ENCODE measurements at places on chromosomes 3 and 15.

DNA sequence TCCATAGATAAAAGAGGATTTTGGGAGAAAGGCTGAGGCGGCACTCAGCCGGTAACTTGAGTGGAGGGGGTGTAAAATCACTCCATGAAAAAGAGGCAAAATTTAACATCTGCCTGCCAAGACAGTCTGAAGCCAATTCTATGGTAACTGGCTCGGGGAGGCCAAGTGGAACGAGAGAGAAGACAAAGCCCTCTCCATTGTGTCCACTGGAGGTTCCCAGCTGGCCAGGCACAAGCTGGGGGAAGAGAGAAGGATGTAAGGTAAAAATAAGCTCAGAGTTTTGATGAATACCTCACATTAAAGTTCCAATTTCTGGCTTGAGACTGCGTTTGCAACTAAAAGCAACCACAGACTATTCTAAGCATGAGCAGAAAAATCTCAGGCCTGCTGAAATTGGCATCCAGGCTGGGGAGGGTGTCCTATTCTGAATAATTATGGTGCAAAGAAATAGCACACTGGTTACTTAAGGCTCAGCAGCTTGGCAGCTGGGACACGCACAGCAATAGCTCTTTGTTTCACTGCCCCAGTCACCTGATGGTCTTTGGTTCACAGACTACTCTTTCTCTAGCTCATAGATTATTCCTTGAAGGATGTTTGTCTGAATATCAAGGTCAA is 48.8 kb downstream of the CHRD start:
- DNase-seq: no peak

GRCh38 chr15:41233367-41233771 is 2.3 kb downstream of the CHP1 start:
- DNase-seq: peak; percentile 74

DNA sequence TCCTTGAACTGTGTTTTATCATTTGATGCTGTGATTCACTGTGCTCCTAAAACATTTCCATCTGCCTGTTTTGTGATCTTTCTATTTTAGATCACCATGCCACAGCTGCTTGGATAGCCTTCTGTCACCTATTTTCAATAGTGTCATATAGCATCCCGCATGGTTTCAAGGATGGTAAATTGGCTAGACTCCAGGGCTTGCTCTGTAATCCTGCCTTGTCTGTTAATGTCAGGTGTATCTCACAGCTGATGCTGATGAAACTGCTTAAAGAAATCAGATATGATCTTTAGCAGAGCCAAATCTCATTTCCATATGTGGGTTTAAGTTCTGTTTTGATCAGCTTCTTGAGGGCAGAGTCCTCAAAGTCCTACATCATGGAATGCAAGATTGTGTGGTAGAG is 182.2 kb downstream of the UBE2E2 start:
- no peak for DNase-seq

- DNase-seq: peak; percentile 27
Observed at GRCh38 chr3:151584566-151584965, 123.7 kb upstream of the IGSF10 start.

DNA sequence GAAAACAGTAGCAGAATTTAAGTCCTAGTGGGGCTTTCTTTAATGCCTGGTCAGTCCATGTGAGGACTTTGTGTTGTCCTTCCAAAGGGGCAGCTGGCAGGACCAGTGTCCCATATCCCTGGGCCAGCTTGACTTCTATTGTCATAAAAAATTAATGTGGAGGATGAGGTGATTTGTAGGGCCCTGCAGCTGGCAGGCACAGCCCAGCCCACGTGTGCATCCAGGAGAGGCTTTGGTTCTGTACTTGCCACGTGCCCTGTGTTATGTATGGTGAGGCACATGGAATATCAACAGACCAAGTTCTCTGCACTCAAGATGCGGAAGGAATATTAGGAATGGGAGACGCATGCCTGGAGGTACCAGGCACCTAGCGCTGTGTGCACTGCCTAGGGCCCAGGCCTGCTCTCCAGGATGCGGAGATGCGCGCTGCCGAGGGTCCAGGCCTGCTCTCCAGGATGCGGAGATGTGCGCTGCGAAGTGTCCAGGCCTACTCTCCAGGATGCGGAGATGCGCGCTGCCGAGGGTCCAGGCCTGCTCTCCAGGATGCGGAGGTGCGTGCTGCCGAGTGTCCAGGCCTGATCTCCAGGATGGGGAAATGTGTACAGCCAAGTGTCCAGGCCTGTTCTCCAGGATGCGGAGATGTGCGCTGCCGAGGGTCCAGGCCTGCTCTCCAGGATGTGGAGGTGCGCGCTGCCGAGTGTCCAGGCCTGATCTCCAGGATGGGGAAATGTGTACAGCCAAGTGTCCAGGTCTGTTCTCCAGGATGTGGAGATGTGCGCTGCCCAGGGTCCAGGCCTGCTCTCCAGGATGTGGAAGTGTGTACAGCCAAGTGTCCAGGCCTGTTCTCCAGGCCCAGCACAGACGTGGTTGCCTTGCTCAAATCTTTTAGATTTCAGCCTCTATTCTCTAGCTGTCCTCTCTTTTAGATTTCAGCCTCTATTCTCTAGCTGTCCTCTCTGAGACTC is 183.3 kb upstream of the ROPN1 start:
- DNase-seq: no peak

- peak; percentile 60 for DNase-seq
Observed at GRCh38 chr15:99486371-99487336, 79.1 kb upstream of the MEF2A start.

DNA sequence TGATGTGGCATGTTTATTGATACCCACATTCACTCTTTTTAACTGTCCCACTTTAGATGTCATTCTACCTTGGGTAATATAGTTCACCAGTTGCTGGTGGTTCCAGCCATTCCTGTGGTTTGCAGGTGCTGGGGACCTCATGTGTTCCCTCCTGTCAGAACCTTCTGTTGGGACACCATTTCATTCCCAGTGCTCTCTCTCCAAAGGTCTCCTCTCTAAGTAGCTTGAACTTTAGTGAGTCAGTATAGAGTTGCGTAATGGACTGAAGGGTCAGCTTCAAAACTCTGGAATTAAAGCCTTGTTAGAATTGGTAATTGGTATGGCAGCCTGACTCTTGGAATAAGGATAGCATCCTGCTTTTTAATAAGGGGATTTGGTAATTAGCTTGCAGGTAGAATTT is 108.5 kb downstream of the PLCL2 start:
- DNase-seq: peak; percentile 50

GRCh38 chr15:48645558-48646330 is at the start of gene FBN1:
Gene FBN1, minus strand, starts transcription at chr15:48645709. Its CDS starts 940 bp downstream, at chr15:48644769.
- DNase-seq: peak; percentile 95

DNA sequence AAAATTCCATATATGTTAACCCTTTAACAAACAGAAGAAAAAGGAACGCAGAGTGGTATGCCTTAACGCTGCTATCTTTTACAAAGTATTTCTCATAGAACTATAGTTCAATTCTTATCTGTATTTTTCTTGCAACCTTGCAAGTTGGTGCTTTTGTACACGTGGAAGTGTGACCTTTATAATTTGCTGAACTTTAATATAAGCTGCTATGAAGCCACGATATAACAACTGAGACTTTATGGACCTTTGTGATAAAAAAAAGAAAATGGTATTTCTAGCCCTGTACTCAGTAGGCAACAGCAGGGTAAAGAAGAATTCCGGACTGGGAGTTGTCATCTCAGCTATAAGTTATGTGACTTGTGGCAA is 6.3 kb upstream of the TFG start:
- DNase-seq: no peak

GRCh38 chr3:128426128-128426921 is 40.4 kb downstream of the DNAJB8 start:
- DNase-seq: peak; percentile 54

- DNase-seq: no peak
Observed at GRCh38 chr15:67979281-67979680, 74.8 kb upstream of the PIAS1 start.

- DNase-seq: no peak
Observed at GRCh38 chr3:135618123-135618522, 347.4 kb upstream of the PPP2R3A start.

DNA sequence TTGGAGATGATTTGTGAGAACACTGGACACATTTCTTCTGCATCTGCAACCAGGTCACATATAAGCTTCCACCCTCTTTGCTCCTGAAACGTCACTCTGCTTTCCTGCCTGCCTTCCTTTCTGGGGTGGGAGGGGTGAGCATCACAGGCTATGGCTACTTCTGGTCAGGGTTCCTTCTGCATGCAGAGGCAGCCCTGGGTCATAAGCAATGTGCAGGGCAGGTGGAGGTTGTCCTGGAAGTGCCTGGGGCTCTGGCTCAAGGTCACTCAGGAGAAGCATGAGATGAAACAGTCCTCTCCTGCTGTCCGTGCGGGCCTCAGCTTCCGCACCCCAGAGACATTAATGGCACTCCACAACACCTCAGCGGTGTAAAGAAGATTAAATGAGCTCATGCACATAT is 15.1 kb downstream of the SLC6A20 start:
- DNase-seq: no peak

- no peak for DNase-seq
Observed at GRCh38 chr3:12655701-12656100, 8.2 kb downstream of the RAF1 start.

- DNase-seq: peak; percentile 14
Observed at GRCh38 chr3:90091549-90091948, 984.1 kb downstream of the EPHA3 start.

GRCh38 chr3:151008699-151009098 is 36.2 kb upstream of the CLRN1 start:
- DNase-seq: peak; percentile 70

- no peak for DNase-seq
Observed at GRCh38 chr3:47761046-47761445, 20.6 kb downstream of the SMARCC1 start.

GRCh38 chr15:61064651-61065050 is 164.5 kb downstream of the RORA start:
- no peak for DNase-seq

DNA sequence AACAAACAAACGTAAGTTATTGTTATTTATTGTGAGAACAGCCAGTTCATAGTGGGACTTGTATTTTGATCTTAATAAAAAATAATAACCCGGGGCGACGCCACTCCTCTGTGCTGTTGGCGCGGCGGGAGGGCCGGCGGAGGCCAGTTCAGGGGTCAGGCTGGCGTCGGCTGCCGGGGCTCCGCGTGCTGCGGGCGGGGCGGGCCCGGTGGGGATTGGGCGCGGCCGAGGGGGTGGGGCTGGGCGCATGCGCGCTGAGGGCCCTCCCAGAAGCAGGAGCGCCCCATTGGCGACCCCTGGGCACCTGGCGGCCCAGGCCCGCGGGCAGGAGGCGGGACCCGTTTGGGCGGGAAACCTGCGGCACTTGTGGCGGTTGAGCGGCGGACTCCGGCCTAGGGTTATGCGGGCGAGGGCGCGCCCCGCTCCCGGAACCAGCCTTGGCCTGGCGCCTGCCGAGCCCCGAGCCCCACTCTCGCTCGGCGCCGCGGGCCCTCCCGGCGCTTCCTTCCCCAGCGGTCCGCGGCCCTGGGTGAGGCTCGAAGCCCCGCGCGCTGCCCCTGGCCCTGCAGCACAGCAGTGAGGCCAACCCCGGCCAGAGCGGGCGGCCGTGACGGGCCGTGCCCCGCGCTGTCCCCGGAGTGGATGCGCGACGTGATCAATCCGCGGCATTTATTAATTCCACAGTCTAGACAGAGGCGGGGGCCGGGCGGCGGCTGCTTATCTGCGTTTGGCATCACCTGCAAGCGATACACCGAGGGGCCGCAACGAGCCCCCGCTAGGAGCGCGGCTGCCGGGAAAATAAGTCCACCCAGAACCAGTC is 6.0 kb downstream of the ISL2 start:
- DNase-seq: no peak

DNA sequence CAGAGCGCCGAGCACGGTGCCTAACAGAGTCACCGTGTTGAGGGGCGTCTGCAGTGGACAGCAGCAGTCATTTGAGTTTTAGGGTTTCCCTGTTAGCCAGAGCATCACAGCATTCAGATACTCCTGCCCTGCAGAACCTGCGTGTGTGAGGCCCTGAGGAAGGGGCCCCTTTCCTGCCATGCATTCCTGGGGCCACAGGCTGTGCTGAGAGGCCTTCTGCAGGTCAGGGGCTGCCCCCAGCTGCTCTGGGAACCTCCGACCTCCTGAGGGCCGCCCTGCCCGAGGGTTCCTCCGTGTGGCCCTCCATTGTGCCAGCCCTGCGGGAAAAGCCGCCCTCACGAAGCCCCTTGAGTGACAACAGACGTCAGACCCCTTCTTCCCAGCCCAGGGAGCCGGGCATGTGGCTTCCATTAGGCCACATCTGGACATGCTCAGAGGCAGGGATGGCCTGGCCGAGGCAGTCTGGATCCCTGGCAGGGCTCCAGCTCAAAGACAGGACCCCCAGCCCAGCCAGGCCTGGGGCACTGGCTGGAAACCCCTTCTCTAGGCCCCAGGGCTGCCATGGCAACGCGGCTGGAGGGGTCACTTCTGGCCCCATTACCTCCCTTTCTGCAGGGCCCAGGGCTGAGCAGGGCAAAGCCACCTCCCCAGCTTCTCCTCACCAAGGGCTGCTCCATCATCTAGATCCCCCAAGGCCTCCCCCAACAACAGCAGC is 25.3 kb downstream of the FBLN2 start:
- no peak for DNase-seq

DNA sequence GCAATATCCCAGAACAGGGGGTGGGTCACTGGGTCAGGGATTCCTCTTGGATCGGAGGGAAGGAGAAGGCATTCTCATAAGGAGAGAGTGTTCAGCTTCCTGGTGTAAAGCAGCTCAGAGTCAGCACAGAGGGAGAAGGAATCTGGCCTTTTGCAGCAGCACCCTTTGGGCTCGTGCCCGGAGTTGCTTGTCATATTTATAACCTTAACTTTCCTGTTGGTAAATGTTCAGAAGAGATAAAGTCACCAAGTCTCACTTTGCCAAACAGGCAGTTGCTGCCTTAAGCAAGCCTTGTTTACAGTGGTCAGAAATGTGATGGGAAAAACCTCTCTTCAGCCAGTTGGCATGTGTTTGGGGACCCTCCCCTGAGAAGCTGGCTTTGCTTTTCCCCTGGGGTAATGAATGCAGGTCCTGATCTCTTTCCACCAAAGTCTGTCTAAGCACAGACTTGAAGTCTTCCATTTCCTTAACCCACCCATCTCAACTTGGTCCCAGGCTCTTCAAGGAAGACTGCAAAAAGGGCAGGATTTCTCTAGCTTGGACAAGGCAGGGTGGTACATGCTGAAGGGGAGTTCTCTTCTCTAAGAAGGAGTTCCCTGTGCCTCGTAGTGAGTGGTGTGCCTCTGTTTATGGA is 206.9 kb upstream of the BHLHE40 start:
- no peak for DNase-seq

GRCh38 chr3:33789183-33789954 is 9.1 kb upstream of the PDCD6IP start:
- DNase-seq: no peak

All from ELR (cell line).